ENCODE measurements at places on chromosomes 2 and 18.

GRCh38 chr2:10266133-10266620 lies 36.5 kb upstream of the HPCAL1 start:
- DNase-seq: no peak

GRCh38 chr2:833180-833579 lies 117.5 kb upstream of the SNTG2 start:
- no peak for DNase-seq

DNA sequence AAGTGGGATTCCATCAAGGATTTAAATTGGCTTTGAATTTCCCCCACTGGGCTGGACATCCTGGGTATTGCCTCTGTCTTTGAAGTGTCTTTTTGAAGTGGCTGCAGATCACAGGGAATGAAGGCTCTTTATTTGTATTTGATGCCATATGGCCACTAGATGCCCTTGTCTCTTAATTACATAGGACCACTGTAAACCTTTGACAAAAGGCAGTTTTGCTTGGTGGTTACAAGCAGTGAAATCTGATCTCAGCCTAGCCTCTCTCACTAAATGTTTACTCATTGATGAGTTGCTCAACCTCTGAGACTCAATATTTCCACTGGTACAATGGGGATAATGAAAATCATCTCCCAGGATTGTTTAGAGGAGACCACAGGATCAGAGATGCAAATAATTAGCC lies 102.2 kb downstream of the INSIG2 start:
- DNase-seq: no peak

DNA sequence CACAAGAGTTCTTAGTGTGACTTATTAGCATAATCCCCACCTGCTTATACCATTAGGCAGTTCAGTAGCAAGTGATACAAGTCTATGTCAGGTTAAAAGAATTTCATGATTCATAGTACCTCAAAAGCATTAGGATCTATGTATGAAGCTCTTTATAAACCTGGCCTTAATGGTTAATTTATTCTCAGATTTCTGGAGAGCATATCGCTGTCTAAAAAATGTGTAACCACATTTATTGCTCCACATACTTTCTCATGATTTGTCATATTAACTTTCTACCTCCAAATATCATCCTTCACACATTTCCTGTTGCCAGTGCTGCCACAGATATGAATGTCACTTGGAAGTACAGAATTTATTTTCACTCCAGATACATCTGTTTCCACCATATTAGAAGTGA lies 332.8 kb upstream of the MAP2 start:
- DNase-seq: no peak

DNA sequence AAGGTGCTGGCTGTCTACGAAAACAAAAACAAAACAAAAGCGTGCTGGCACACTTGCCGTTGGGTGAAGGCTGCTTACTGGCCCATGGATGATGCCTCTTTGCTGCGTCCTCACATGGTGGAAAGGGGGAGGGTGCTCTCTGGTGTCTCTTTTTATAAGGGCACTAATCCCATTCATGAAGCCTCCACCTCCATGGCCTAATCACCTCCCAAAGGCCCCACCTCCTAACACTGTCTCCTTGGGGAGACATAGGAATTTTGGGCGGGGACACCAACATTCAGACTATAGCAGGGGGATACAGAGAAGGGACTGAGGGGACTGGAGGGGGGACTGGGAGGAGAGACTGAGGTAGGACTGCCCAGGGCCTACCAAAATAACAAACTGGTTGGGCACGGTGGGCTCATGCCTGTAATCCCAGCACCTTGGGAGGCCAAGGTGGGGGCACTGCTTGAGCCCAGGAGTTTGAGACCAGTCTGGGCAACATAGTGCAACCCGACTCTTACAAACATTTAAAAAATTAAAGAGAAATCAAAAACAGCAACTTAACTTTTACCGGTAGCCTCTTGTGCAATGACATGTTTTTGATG lies 14.5 kb downstream of the PTMA start:
- DNase-seq: no peak

GRCh38 chr2:223537651-223538601 lies 64.2 kb downstream of the SCG2 start:
- DNase-seq: no peak

GRCh38 chr2:223121283-223121682 lies 69.3 kb downstream of the KCNE4 start:
- DNase-seq: no peak

DNA sequence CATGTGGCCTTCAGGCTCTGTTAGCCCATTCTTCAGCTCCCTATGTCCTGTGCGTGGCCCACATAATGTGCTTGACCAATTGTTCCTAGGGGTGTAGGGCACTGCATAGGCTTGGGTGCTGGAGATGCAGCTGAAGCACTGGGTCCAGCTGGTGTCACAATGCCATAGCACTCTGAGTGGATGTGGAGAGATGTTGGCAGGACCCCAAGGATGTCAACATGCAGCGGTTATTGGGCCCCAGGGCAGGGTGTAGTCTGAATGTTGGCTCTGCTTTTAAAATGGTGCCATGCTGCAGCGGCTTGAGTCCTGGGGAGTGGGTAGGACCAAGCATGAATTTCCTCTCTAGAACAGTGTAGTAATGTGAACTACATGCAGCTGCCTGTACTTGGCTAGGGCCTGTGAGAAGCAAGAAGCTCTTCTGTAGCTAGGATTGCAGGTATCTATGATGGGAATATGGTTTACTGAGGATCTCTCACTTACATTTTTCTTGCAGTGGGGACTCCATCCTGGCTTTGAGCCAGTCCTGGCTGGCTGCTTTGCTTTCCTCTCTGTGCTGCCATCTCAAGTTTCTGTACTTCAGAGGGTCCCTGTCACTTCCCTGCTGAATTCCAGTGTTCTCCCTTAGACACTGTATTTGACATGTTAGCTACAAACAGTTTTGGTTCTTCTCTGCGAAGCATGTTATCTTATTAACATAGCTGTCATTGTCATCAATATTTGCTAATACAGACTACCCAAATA lies 148.4 kb downstream of the CSRNP3 start:
- no peak for DNase-seq

DNA sequence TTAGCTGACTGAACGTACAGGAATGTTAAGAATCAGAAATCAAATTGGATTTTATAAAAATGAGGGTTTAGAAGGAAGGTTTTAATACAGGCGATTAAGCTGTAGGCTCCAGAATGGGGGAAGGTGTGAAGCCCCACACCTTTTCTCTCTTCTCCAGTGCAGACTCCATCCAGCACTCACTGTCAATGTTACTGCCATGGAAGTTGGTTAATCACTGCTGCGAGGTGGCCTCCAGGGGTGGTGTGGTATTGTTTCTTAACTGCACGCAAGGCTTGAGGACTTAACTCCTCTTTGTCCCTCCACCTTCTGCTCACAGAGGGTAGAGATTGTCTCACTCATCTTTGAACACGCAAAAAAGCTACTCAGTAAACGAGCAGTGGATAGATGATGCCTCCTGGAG lies 26.9 kb upstream of the YWHAQ start:
- DNase-seq: no peak

GRCh38 chr2:3282056-3282998 lies 95.3 kb downstream of the EIPR1 start:
- DNase-seq: no peak
